H9 (cell line): ENCODE measurements at places on chromosomes 16 and 17.

DNA sequence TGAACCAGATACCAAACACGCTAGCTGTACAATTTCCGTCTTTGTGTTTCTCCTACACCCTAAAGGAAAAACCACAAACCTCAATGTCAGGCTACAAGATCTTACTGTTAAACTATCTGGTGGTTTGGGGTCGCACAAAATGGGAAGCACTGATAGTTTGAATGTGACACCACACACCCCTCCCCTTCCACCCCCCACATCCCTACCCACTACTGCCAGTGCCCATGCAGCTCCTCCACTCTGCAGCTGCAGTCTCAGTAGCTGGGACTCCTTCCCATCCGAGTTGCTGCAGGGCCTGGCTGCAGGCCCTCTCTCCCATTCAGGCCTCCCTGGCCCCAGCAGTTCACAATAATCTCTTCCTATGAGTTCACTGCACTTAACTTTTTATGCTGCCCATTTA is 18.4 kb downstream of the TRAP1 start:
- no peak overlapping the region for H3K4me3 ChIP-seq
- no peak overlapping the region for H3K27ac ChIP-seq
- H3K27me3 ChIP-seq, result no peaks in the 10 kb centered on the region
- DNase-seq, result no peak
- no peaks in the 10 kb centered on the region for H3K4me1 ChIP-seq
- peaks cover 13% of the 10 kb centered on the region; the same call in 2 of the 3 replicates for H3K36me3 ChIP-seq

DNA sequence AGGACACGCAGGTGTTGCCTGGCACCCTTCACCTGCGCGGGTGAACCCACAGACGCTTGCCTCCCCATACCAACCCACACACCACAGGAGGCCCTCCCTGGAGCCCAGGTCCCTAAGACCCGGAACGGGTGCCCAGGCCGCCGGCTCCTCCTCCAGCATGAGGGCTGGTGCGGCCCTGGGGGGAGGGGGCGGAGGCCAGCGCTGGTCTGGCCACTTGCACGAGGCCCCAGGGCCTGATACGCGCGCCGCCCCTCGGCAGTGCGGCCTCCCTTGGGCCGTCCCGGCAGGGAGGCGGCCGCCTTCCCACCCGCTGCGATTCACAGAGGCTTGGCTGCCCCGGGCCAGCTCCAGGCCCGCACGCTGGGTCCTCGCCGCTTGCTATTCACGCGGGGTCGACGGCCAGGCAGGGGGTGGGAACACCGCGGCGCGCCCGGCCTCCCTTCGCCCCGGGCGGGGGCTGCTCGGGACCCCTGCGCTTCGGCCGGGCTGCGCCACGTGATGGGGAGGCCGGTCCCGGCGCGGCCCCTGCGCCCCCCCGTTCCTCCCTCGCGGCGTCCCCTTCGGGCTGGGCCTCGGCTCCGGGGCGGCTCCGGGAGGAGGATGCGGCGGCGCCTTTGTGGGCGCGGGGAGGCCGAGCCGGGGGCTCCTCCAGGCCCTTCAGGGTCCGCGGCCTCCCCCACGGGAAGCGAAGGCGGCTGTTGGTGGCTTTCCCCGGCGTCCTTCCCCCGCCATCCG is 685 bp downstream of the FASN start:
- DNase-seq, result no peak
- no peaks in the 10 kb centered on the region for H3K4me1 ChIP-seq
- peak overlapping the region; percentile 74 for H3K4me3 ChIP-seq
- peaks cover 29% of the 10 kb centered on the region for H3K36me3 ChIP-seq
- H3K27me3 ChIP-seq, result no peaks in the 10 kb centered on the region
- no peak overlapping the region for H3K27ac ChIP-seq

GRCh38 chr16:68234188-68235107 is 1.5 kb downstream of the ESRP2 start:
- H3K4me3 ChIP-seq, result peak overlapping the region; percentile 89
- H3K36me3 ChIP-seq, result peaks cover 38% of the 10 kb centered on the region
- peak; percentile 86 for DNase-seq
- no peaks in the 10 kb centered on the region; the same call in 1 of the 2 replicates for H3K4me1 ChIP-seq

GRCh38 chr17:59439262-59439661 is 107.8 kb downstream of the YPEL2 start:
- DNase-seq, result no peak
- H3K36me3 ChIP-seq, result no peaks in the 10 kb centered on the region
- no peak overlapping the region for H3K27ac ChIP-seq
- no peaks in the 10 kb centered on the region for H3K4me1 ChIP-seq

DNA sequence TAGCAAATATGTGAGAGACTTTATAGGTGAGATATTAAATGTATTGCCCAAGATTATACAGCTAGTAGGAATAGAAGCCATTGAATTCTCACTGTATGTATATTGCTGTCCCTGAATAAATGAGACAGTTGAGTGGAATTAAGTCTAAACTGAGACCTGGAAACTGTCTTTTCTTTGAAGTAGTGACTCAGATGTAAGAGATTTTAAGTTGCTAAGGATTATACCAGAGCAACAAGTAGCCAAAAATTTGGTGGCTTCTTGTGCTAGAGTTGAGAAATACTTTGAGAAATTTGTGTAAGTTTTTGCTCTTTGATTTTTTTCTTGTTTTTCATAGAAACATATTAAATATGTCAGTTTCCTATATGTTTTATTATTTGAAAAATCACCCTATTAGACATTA is 58.7 kb downstream of the TANC2 start:
- no peaks in the 10 kb centered on the region for H3K4me1 ChIP-seq
- no peak overlapping the region for H3K27ac ChIP-seq
- no peak for DNase-seq

- peaks cover 12% of the 10 kb centered on the region; the same call in 1 of the 2 replicates for H3K4me1 ChIP-seq
- no peaks in the 10 kb centered on the region for H3K36me3 ChIP-seq
- H3K27me3 ChIP-seq, result no peaks in the 10 kb centered on the region
Observed at GRCh38 chr17:77437747-77438146, 297.0 kb downstream of the SEC14L1 start.

GRCh38 chr17:80640366-80641084 is 95.9 kb downstream of the RPTOR start:
- H3K36me3 ChIP-seq, result no peaks in the 10 kb centered on the region
- H3K27ac ChIP-seq, result no peak overlapping the region
- no peaks in the 10 kb centered on the region for H3K4me1 ChIP-seq

DNA sequence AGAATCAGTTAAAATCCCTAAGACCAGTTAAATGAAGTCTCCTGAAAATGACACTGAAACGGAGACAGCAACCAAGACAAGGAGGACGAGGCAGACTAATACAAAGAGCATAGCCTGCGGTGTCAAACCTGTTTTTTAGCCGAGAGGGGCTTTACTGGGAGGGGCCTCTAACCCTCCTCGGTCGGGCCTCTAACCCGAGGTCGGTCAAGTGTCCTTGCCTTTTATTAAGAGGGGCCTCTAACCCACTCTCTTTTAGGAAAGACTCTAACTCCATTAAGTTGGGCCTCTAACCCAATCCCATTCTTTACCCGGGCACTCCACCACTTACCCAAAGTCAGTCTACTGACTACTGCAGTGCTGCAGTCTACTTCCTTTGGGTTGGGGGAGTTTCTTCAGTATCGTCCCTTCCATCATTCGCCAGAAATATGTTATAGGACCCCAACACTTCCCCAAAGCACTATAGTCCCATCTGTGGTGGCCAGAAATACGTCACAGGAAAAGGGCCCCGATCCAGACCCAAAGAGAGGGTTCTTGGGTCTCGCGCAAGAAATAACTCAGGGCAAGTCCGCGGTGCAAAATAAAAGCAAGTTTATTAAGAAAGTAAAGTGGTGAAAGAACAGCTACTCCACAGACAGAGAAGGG is 39.2 kb upstream of the ARL4D start:
- H3K36me3 ChIP-seq, result peaks cover 25% of the 10 kb centered on the region
- H3K4me1 ChIP-seq, result no peaks in the 10 kb centered on the region
- H3K4me3 ChIP-seq, result peak overlapping the region; percentile 53; the same call in 2 of the 3 replicates
- no peak overlapping the region for H3K27ac ChIP-seq

GRCh38 chr16:50282010-50282538 is 15.7 kb downstream of the ADCY7 start:
- no peaks in the 10 kb centered on the region; the same call in 1 of the 2 replicates for H3K36me3 ChIP-seq
- H3K4me3 ChIP-seq, result no peak overlapping the region

GRCh38 chr16:86524029-86524428 is 13.7 kb downstream of the FOXF1 start:
- no peak overlapping the region for H3K4me3 ChIP-seq
- H3K27me3 ChIP-seq, result peaks cover 3% of the 10 kb centered on the region; the same call in 1 of the 2 replicates
- no peaks in the 10 kb centered on the region for H3K4me1 ChIP-seq

- no peaks in the 10 kb centered on the region for H3K36me3 ChIP-seq
- H3K4me3 ChIP-seq, result no peak overlapping the region
- H3K27me3 ChIP-seq, result no peaks in the 10 kb centered on the region
- no peak for DNase-seq
- no peaks in the 10 kb centered on the region for H3K4me1 ChIP-seq
Observed at GRCh38 chr16:80161799-80162739, 378.7 kb upstream of the DYNLRB2 start.

GRCh38 chr17:10198509-10199249 is at the start of gene GAS7:
GAS7 (minus strand) TSS chr17:10198606.
- peak within 1 kb of the TSS; percentile 81 for H3K4me3 ChIP-seq
- H3K27ac ChIP-seq, result no peak within 1 kb of the TSS
- H3K27me3 ChIP-seq, result peaks cover 7% of the 10 kb centered on the region; the same call in 1 of the 2 replicates
- peaks cover 12% of the 10 kb centered on the region for H3K36me3 ChIP-seq
- no peaks in the 10 kb centered on the region for H3K4me1 ChIP-seq

DNA sequence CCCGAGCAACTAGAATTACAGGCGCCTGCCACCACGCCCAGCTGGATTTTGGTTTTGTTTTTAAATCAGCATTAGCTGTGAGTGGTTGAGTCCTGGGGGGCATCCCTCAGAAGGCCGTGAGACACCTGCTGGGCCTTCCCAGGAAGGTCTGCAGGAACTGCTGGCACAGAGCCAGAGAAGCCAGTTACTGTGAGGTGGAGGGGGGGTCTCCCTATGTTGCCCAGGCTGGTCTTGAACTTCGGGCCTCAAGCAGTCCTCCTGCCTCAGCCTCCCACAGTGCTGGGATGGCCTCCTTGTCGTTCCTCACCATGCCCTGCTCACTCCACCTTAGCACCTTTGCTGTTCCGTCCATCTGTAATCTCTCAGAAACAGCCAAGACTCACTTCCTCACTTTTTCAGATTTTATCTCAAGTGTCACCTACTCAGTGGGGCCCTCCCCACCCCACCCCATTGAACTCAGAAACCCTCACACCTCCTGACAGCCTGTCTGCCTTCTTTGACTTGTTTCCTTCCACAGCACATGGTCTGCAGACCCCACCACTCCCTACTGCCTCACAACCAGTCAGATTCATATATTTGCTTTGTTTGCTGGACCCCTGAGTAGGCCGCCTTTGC is 62.3 kb downstream of the WSB1 start:
- no peak overlapping the region for H3K27ac ChIP-seq
- H3K36me3 ChIP-seq, result peaks cover 8% of the 10 kb centered on the region; the same call in 1 of the 2 replicates
- H3K4me3 ChIP-seq, result no peak overlapping the region
- no peaks in the 10 kb centered on the region for H3K4me1 ChIP-seq
- no peak for DNase-seq

- H3K36me3 ChIP-seq, result peaks cover 3% of the 10 kb centered on the region; the same call in 1 of the 3 replicates
- DNase-seq, result no peak
- no peak overlapping the region for H3K27ac ChIP-seq
- peaks cover 12% of the 10 kb centered on the region; the same call in 1 of the 2 replicates for H3K27me3 ChIP-seq
Observed at GRCh38 chr17:35447499-35447898, 1.1 kb downstream of the SLFN13 start.

DNA sequence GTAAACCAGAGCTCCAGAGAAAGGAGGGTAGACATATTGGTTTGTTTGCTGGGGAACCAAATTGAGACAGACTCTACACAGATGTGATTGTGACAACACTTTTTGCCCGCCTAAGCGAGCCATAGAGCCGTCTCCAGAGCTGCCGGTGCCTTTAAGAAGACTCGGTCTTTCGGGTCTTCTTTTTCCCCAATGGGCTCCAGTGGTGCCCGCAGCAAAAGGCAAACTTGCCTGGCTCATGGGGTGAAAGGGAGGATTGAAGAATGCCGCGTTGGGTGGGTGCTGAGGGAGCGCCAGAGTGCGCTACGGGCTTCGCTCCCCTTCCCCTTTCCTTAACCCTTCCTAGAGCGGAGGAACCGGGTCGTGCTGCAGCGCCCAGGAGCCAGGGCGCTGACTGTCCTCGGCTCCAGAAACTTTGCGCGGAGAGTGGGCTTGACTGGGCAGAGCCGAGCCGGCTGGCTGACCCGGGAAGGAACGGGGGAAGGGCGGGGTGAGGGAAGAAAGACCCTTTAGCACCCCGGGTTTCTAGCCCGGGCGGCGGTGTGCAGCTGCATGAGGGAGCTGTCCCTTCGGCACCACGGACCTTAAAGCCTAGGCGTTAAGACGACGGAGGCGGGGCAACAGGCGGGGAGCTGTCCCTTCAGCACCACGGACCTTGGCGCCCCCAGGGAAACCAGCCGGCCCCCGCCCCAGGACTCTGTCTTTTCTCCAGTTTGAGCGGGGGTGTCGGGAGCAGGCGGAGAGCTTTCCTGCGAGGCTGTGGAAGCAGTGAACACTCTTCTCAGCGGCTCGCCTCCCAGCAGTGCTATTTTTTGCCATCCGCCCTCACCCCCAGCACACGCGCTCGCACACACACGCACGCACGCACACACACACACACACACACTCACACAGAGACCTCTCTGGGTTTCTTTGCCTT is at the start of gene CACNG3:
TSS of gene CACNG3 (plus strand) at position 880 of the 916 bp plus-strand sequence. CDS start 420 bp downstream, outside the sequence.
- peak within 1 kb of the TSS; percentile 81 for H3K4me3 ChIP-seq
- H3K4me1 ChIP-seq, result no peaks in the 10 kb centered on the region
- H3K27ac ChIP-seq, result no peak within 1 kb of the TSS
- DNase-seq, result peak; percentile 91
- H3K36me3 ChIP-seq, result no peaks in the 10 kb centered on the region

- no peak overlapping the region for H3K4me3 ChIP-seq
- no peak overlapping the region for H3K27ac ChIP-seq
- H3K27me3 ChIP-seq, result no peaks in the 10 kb centered on the region
- DNase-seq, result no peak
Observed at GRCh38 chr16:20873331-20873730, 26.8 kb downstream of the DCUN1D3 start.
